OCI-LY7 (cell line): ENCODE measurements at places on chromosomes 5 and 9. TPM values are rescaled to one million over a fixed set of nuclear protein-coding genes. Genes with fewer than 3 reads are reported as not detected.

SYNPO gene
- 0.08 and 0.15 TPM in 2 replicates for total RNA-seq

ODF2 gene
- total RNA-seq: 93.1 and 94.1 TPM in 2 replicates

IFNA13 gene
- total RNA-seq: not detected in 2 replicates

PCDHA7 gene
- total RNA-seq: not detected in 2 replicates

NCS1 gene
- not detected in 2 replicates for total RNA-seq

GABRA1 gene
- total RNA-seq: not detected in 2 replicates

SLC36A3 gene
- total RNA-seq: not detected in 2 replicates

PLPP7 gene
- total RNA-seq: 0.11 and 0.28 TPM in 2 replicates

UNC5A gene
- total RNA-seq: not detected in 2 replicates

KCNN2 gene
- not detected in 2 replicates for total RNA-seq

DNLZ gene
- 13.1 and 16.8 TPM in 2 replicates for total RNA-seq

AJM1 gene
- 4.6 and 5.1 TPM in 2 replicates for total RNA-seq
